ENCODE measurements at places on chromosomes 5 and 9.
A peak's percentile ranks its signal among the peaks of the same experiment; 100 is the strongest.

GRCh38 chr5:139768807-139769465 is 26.7 kb upstream of the PSD2 start:
- no peak for DNase-seq
- no peaks in the 10 kb centered on the region for H3K36me3 ChIP-seq
- no peak overlapping the region for H3K4me3 ChIP-seq
- H3K27me3 ChIP-seq: peaks cover 15% of the 10 kb centered on the region

- H3K4me3 ChIP-seq: no peak overlapping the region
- no peak for DNase-seq
- no peaks in the 10 kb centered on the region for H3K36me3 ChIP-seq
Measured at GRCh38 chr9:74122661-74123060, 374.5 kb upstream of the RORB start.

- no peak for DNase-seq
- no peaks in the 10 kb centered on the region for H3K4me1 ChIP-seq
- H3K36me3 ChIP-seq: no peaks in the 10 kb centered on the region
Measured at GRCh38 chr5:94433397-94434163, 184.8 kb downstream of the KIAA0825 start.

GRCh38 chr9:134619448-134619982 is 22.1 kb upstream of the COL5A1 start:
- H3K27me3 ChIP-seq: no peaks in the 10 kb centered on the region
- no peak overlapping the region for H3K4me3 ChIP-seq

GRCh38 chr5:164181604-164182003 is 676.2 kb downstream of the MAT2B start:
- no peak overlapping the region for H3K4me3 ChIP-seq
- H3K27ac ChIP-seq: no peak overlapping the region

DNA sequence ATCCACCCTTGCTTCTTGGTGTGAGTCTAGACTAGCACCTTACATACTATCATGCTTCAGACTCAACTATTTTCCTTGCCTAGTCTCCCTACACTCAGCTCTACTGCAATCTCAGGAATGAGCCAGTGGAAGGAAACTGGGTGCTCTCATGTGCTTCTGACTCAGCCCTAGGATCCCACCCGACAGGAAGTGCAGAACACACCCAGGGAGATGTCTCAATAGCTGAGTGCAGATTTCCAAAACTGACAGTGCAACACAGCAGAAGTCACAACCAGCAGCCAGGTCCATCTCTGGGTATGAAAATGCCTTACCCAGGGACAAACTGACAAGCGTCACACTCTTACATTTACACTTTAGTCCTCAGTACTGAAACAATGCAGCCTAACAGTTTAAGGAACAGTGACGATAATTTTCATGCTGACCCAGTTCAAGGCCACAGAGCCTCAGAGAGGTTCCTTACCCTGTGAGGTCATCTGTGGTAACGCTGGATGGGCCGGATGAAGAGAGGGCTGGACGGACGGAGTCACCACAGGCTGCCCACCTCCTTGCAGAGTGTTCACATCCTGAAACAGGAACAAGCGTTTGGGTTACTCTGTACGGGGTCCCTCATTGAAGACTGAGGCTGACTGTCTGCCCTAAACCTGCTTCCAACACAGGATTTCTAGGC is 33.0 kb downstream of the FKBP15 start:
- H3K4me1 ChIP-seq: no peaks in the 10 kb centered on the region
- DNase-seq: peak; percentile 24
- no peak overlapping the region for H3K4me3 ChIP-seq

DNA sequence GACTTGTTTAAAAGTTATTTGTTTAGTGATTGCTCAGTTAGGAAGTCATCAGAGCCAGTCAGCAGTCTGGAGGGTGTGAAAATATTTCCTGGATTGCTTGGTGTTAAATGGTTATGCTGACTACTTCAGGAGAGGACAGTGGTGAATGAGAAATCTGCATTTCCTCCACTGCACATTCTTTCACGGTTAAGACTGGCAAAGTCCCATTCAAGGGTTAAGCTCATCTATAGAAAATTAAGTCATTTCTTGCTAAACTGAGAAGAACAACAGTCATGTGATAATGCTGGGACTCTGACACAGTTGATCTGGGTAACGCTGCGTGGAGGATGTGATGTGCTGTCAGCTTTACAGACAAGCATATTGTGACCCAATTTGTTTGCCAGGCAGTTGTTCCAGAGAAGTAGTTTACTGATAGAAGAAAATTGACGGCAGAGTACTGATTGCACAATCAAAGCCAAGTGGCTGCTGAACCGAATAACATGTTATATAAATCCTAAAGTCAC is 80.4 kb downstream of the GRAMD2B start:
- no peaks in the 10 kb centered on the region for H3K36me3 ChIP-seq
- H3K27ac ChIP-seq: no peak overlapping the region
- DNase-seq: no peak

DNA sequence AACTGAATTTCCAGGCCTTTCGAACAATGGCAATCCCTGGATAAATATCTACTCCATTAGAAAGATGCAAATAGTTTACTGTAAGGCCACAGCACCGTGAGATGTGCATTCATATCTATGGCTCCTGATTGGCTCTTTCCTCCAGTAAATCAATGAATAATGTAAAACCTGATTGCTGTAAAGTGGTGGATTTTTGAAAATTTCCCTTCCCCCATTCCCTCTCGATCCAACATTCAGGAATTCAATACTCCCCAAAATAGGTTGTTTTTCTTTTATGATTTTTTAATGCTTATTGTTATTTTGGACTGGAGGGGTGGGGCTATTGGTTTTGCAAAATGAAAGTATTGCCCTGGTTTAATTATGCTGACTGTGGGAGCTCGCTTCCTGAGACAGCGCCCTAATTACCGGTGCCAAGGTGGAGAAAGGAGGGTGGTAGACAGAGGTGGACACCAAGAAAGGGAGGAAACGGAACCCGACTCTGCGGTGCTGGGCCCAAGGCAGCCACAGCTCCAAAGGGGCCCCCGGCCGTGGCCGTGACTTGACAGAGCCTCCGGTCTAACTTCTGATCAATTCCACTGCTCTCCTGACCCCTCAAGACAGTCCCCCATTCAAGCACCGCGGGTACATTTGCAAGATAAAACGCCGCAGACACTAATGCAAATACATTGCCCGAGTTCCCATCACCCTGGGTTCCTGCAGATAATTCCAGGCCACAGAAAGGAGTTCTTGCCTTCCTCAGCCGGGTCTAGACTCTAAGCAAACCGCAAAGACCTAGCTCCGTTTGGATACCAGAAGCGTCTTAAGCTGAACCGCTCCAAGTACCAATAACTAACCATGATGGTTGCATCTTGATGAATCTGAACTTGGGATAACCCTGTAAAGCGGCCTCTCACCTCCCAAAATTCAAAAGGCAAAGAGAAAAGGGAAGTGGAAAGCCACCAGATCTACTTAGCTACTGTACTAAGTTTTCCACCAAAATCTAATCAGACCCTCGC is 211.2 kb downstream of the MEF2C start:
- peaks cover 66% of the 10 kb centered on the region for H3K27me3 ChIP-seq
- no peak for DNase-seq
- no peak overlapping the region for H3K27ac ChIP-seq
- no peaks in the 10 kb centered on the region for H3K36me3 ChIP-seq
- peaks cover 17% of the 10 kb centered on the region for H3K4me1 ChIP-seq

DNA sequence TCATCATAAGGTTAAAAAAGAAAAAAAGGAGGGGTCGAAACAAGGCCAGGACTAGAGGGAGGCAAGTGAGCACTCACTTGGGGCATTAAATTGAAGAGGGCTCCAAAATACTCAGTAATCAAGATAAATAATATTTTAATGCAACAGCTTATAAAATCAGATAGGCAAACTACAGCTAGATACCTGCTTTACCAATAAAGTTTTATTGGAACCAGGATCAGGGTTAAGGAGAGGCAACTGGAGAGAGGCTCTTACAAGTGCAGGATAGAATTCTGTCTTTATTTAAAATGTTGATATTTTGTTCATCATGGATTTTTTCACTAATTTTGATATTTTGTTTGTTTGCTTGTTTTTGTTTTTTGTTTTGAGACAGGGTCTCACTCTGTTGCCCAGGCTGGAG is 30.3 kb upstream of the PURA start:
- H3K27ac ChIP-seq: no peak overlapping the region
- DNase-seq: no peak
- peaks cover 14% of the 10 kb centered on the region for H3K27me3 ChIP-seq

GRCh38 chr9:133584559-133585476 is 24.4 kb downstream of the FAM163B start:
- H3K27me3 ChIP-seq: peaks cover 6% of the 10 kb centered on the region
- no peaks in the 10 kb centered on the region for H3K36me3 ChIP-seq
- no peaks in the 10 kb centered on the region for H3K4me1 ChIP-seq
- no peak overlapping the region for H3K27ac ChIP-seq
- peak; percentile 7 for DNase-seq

DNA sequence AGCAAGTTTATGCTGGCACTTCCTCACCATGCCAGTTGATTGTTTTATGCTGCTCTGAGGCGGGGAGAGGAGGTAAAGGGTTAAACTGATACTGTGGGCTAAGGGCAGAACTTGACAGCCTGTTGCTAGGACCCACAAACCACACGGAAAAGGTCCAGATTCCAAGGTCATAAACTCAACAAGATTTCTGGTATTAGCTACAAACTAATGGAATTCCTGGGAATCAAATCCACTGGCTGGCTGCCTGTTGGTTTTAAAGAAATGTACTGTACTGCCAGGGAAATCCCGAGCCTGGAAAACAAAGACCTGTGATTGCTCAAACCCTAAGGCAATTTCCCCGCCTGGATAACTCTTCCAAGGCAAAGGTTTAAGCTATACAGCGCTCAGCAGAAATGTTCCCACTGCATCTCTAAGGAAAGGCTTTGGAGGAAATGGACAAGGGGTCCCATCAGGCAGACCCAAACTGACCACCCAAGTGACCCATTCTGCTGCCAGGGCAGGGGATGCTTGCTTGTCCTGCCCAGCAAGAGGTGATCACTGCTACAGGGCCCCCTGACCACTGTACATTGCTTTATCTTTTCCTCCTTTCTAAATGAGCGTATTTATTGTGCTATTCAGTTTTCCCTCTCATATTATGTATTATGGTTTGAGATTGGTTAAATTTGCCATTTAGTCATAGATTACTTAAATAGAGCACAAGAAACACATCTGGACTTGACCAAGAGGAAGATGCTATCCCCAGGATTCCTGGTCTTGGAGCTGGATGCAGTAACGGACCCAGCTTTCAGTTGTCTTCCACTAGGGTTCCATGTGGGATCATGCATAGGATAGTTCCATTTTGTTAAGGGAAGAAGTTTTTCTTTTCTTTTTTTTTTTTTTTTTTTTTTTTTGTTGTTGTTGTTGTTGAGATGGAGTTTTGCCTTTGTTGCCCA is 124.3 kb downstream of the SUSD1 start:
- no peak for DNase-seq
- H3K27ac ChIP-seq: no peak overlapping the region
- peaks cover 11% of the 10 kb centered on the region for H3K36me3 ChIP-seq

DNA sequence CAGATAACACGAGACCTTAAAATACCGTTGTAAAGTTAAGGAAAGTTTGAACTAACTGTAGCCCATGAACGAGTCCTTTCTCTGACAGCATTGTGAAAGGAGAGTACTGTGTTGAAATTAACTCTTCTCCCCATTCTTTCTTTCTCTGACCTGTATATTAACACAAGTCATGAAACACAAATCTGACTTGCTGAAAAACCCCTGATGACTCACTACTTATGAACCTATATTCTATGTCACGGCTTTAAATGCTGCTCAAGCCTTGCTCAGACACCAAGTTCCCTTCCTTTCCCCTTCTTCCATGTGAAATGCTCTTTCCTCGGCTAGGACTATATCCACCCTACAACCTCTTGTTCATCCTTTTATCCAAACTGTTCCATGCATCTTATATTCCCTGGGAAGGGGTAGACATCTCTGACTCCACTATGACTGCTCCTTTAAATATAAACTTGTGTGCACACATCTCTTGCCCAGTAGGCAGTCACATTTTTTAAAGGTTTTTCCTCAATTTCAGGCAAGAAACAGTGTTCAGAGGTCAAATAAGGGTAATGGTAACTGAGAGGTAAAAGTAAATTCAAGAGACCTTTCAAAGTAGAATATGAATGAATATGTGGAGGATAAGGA is 142.9 kb downstream of the NFIB start:
- H3K4me3 ChIP-seq: no peak overlapping the region
- no peaks in the 10 kb centered on the region for H3K4me1 ChIP-seq
- no peak for DNase-seq
- no peak overlapping the region for H3K27ac ChIP-seq
- no peaks in the 10 kb centered on the region for H3K27me3 ChIP-seq

DNA sequence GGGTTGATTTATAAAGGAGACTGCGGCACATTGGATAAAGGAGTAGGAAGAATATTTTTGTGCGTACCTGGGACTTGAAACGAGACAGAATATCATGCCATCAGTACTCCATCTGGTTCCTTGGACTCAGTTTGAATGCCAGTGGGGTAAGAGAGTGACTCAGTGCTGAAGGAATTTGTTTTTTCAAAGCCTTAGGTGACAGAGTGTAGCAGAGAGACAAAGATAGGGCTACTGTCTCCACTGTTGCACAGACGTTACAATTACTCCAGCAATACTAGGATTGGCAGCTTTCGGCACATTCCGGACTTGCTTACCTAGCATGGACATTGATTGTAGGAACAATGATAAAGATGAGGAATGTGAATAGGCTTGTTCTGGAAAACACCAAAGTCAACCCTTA is 250.7 kb downstream of the KCTD16 start:
- DNase-seq: no peak
- no peaks in the 10 kb centered on the region for H3K27me3 ChIP-seq
- H3K27ac ChIP-seq: no peak overlapping the region
- no peaks in the 10 kb centered on the region for H3K36me3 ChIP-seq
- no peaks in the 10 kb centered on the region for H3K4me1 ChIP-seq

GRCh38 chr5:67728326-67728890 is 487.1 kb upstream of the PIK3R1 start:
- DNase-seq: no peak
- H3K36me3 ChIP-seq: no peaks in the 10 kb centered on the region
- no peak overlapping the region for H3K4me3 ChIP-seq
- no peak overlapping the region for H3K27ac ChIP-seq

DNA sequence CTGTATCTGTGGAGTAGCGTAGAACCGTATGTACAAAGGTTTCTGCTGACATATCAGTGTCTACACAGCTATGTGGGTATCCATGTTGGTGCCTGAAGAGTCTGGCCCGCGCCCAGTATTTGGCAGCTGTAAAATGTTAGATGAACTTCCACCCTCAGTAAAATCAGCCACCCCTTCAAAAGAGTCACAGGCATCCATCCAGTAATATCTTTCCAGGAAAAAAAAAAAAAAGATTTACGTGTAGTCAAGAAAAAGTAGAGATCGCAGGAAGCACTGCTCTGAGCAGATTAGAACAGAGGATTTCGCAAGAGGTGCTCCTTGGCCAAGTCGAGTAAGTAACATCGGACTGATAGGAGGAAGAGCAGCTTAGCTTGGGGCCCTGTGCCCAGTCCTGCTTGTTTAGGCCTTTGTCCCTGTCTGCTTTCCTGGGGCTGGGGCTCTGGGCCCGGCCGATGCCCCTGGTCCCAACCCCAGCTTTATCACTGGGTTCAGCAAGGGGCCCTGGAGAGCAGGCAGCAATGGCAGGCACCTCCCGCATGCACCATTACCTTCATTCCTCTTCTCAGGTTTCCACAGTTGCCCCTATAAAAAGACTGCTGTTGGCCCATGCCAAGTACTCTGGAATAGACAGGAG is 21.2 kb downstream of the DAPK1 start:
- peak overlapping the region; percentile 71 for H3K27ac ChIP-seq
- peak; percentile 97 for DNase-seq
- H3K4me1 ChIP-seq: peaks cover 68% of the 10 kb centered on the region

- no peaks in the 10 kb centered on the region for H3K27me3 ChIP-seq
- H3K4me3 ChIP-seq: no peak overlapping the region
- no peaks in the 10 kb centered on the region for H3K4me1 ChIP-seq
- no peaks in the 10 kb centered on the region for H3K36me3 ChIP-seq
Measured at GRCh38 chr9:38255599-38255998, 136.9 kb upstream of the ALDH1B1 start.

GRCh38 chr5:116289276-116289675 is 204.5 kb downstream of the COMMD10 start:
- no peaks in the 10 kb centered on the region for H3K4me1 ChIP-seq
- DNase-seq: no peak
- H3K27ac ChIP-seq: no peak overlapping the region
- no peaks in the 10 kb centered on the region for H3K36me3 ChIP-seq
- no peak overlapping the region for H3K4me3 ChIP-seq

Data from common myeloid progenitor, CD34-positive (primary cell).